ENCODE measurements at places on chromosomes 6 and 20. TPM values are rescaled to one million over a fixed set of nuclear protein-coding genes. Genes with fewer than 3 reads are reported as not detected.
A peak's percentile ranks its signal among the peaks of the same experiment; 100 is the strongest.

SMOC2 gene
- 90.3 TPM for total RNA-seq

DNA sequence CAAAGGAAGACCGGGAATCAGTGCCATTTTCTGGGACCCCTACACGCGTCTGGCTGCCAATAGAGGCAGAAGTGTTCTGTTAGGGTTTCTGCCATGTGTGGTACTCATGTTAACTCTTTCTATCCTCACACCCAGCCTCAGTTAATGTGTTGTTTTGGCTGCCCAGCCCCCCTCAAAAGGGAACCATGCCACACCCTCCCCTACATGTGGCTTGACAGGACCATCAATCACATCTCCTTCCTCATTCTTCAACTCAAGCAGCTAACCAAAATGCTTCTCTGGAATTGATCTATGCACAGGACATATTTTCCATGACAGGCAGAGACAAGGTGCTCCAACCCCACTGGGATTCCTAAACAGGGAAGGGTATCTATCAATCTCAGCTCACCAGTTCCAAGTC is 22.0 kb downstream of the AHCY start:
- H3K27me3 ChIP-seq: no peaks in the 10 kb centered on the region
- no peak for DNase-seq
- H3K27ac ChIP-seq: no peak overlapping the region
- H3K4me1 ChIP-seq: no peaks in the 10 kb centered on the region
- H3K36me3 ChIP-seq: peaks cover 12% of the 10 kb centered on the region

- no peaks in the 10 kb centered on the region for H3K36me3 ChIP-seq
Observed at GRCh38 chr6:21898107-21898796, 304.7 kb downstream of the SOX4 start.

GRCh38 chr6:19204445-19204844 is 632.7 kb upstream of the ID4 start:
- H3K36me3 ChIP-seq: no peaks in the 10 kb centered on the region
- H3K27me3 ChIP-seq: no peaks in the 10 kb centered on the region
- no peak for DNase-seq
- H3K4me1 ChIP-seq: no peaks in the 10 kb centered on the region
- no peak overlapping the region for H3K4me3 ChIP-seq

DNA sequence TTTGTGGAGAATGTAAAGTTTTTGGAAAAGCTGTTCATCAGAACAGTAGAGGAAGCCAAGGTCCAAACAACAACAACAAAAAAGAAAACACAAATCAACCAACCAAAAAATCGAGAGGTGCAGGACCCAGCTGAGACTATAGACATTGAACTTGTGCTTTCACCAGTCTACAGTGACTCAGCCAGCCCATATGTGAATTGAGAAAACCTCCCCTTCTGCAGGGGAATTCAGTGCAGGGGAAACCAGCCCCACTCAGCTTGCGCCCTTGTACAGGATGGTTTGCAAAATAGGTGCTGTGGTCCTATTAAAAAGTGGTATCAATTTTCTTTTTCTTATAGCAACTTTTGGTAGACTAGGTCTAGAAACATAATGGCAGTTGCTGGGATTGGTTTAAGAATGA is 21.3 kb downstream of the MLIP start:
- no peaks in the 10 kb centered on the region for H3K27me3 ChIP-seq
- no peak overlapping the region for H3K4me3 ChIP-seq
- no peaks in the 10 kb centered on the region for H3K36me3 ChIP-seq
- DNase-seq: no peak
- peak overlapping the region; percentile 52 for H3K27ac ChIP-seq
- H3K4me1 ChIP-seq: peaks cover 83% of the 10 kb centered on the region
